ENCODE measurements at places on chromosomes 2 and 18.
A peak's percentile ranks its signal among the peaks of the same experiment; 100 is the strongest.

GRCh38 chr2:8659092-8659734, 22.6 kb upstream of the ID2 start:
- peaks cover 15% of the 10 kb centered on the region for H3K4me1 ChIP-seq
- H3K36me3 ChIP-seq: no peaks in the 10 kb centered on the region
- H3K27me3 ChIP-seq: no peaks in the 10 kb centered on the region
- no peak overlapping the region for H3K4me3 ChIP-seq
- H3K27ac ChIP-seq: no peak overlapping the region

DNA sequence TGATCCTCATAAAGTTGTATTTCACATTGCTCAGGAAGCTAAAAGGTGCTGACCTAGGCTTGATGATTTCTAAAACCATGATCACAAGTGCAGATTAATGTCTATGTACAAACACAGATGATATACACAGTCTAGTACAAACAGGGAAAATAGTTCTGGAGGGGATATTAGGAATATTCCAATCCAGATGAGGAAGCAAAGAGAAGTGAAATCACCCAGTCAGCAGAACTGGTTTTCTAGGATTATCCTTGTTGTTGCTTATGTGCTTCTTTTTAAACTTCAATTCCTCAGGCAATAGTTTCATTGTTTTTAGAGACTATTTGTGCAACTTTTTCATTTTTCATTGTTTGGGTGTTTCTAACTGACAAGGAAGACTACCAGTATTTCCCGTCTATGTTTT, 4.7 kb downstream of the IL1A start:
- peaks cover 7% of the 10 kb centered on the region for H3K4me1 ChIP-seq
- H3K27ac ChIP-seq: no peak overlapping the region
- H3K4me3 ChIP-seq: no peak overlapping the region
- no peak for DNase-seq
- H3K36me3 ChIP-seq: no peaks in the 10 kb centered on the region
- H3K27me3 ChIP-seq: no peaks in the 10 kb centered on the region

DNA sequence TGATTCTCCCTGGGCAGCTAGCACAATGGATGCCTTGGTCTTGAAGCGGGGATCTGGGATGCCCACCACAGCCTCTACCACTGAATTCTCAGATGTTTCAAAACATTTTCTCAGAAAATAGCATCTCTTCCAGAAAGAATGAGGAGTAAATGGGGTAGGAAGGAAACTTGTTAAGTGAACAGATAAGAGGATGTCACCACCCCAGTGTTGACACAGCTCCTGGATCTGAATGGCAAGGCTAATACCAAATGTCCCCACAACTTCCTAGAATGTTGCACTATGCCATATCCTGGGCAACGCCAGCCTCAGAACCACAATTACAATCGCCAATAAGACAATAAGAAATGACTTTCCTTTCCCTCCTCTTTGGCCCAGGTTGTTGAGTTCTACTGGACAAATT, 177.2 kb downstream of the BCL11A start:
- no peaks in the 10 kb centered on the region for H3K4me1 ChIP-seq
- H3K4me3 ChIP-seq: no peak overlapping the region
- H3K36me3 ChIP-seq: no peaks in the 10 kb centered on the region
- H3K27ac ChIP-seq: no peak overlapping the region
- H3K27me3 ChIP-seq: no peaks in the 10 kb centered on the region

DNA sequence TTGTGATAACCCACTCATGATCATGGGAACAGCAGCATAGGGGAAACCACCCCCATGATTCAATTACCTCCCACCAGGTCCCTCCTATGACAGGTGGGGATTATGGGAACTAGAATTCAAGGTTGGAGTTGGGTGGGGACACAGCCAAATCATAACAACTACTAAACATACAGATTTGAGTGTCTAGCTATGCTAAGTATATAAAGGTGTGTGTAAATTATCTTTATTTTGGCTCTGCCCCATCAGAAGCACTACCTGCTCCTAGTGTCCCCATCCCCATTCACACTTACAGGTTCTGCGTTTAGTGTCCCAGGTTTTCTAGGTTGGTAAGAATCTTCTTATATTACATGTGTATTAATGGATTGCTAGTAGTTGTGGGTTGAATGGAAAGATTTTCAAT, 464.7 kb downstream of the EPHA4 start:
- H3K36me3 ChIP-seq: no peaks in the 10 kb centered on the region
- H3K4me3 ChIP-seq: no peak overlapping the region
- no peak overlapping the region for H3K27ac ChIP-seq
- DNase-seq: no peak
- no peaks in the 10 kb centered on the region for H3K4me1 ChIP-seq
- H3K27me3 ChIP-seq: peaks cover 5% of the 10 kb centered on the region

GRCh38 chr2:43111788-43112554, 114.4 kb downstream of the ZFP36L2 start:
- no peak for DNase-seq
- no peaks in the 10 kb centered on the region for H3K27me3 ChIP-seq
- peaks cover 23% of the 10 kb centered on the region for H3K4me1 ChIP-seq
- H3K27ac ChIP-seq: no peak overlapping the region
- no peaks in the 10 kb centered on the region for H3K36me3 ChIP-seq
- no peak overlapping the region for H3K4me3 ChIP-seq

DNA sequence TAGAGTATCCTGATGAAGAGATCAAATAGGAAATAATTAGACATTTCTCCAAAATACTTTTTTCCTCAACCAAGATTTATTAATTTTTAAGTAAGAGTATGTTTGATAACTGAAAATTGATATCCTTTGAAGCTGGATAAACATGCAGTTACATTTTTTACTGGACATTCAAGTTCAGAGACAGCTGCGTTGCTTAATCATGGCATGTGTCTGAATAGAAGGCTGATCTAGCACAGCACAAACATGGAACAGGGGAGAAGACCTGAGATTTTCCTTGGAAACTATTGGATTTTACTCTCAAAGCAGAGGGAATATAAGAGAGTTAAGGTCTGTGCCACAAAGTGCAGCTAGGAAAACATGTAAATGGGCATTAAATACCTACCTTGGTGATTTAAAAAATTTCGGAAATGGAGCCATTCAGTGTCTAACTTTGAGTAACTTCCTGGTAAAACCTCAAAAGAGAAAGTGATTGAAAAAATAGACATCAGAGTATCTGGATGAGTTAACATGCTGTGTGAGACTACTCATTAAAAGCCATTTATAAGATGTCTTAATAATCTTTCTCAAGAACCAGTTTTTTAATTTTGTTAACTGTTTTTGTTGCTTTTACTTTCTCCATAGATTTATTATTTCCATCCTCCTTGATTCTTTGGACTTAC, 31.8 kb downstream of the CRIM1 start:
- H3K4me3 ChIP-seq: no peak overlapping the region
- H3K36me3 ChIP-seq: no peaks in the 10 kb centered on the region
- no peaks in the 10 kb centered on the region for H3K27me3 ChIP-seq
- H3K27ac ChIP-seq: peak overlapping the region; percentile 92
- no peak for DNase-seq

- no peaks in the 10 kb centered on the region for H3K36me3 ChIP-seq
- no peak for DNase-seq
- no peaks in the 10 kb centered on the region for H3K4me1 ChIP-seq
- no peak overlapping the region for H3K27ac ChIP-seq
- no peak overlapping the region for H3K4me3 ChIP-seq
Measured at GRCh38 chr2:139217641-139218040, 437.5 kb upstream of the NXPH2 start.
